Activated naive CD4-positive, alpha-beta T cell treated with anti-CD3 and anti-CD28 coated beads, Interleukin-2, amount 10 ng/mL, durations not matched to agents 7 days and 5 days (primary cell): ENCODE measurements at places on chromosomes 1 and 21.

DNA sequence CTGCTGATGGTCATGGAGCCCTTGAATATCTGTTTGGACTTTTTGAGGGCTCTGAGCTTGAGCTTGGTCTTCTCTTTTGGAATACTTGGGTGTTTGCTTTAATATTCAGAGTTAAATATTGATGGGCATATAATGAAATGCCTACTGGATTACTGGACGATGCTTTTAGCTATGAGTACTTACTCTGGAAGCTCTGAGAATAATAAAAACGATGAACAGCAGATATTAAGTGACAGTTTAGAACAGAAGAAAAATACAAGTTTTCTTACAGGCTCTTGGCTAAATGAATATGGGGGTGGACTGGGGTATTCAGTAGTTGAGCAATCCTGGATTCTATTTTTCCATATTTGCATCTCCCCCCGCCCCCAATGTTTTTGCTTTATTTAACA is 20.7 kb downstream of the GALNT2 start:
- no peaks in the 10 kb centered on the region for H3K27me3 ChIP-seq
- H3K4me3 ChIP-seq: no peak overlapping the region
- peaks cover 27% of the 10 kb centered on the region for H3K4me1 ChIP-seq
- peaks cover 11% of the 10 kb centered on the region for H3K36me3 ChIP-seq
- no peak overlapping the region for H3K27ac ChIP-seq

GRCh38 chr1:64062941-64063581 is 140.4 kb upstream of the UBE2U start:
- H3K27ac ChIP-seq: no peak overlapping the region
- no peak for DNase-seq
- no peaks in the 10 kb centered on the region for H3K27me3 ChIP-seq

DNA sequence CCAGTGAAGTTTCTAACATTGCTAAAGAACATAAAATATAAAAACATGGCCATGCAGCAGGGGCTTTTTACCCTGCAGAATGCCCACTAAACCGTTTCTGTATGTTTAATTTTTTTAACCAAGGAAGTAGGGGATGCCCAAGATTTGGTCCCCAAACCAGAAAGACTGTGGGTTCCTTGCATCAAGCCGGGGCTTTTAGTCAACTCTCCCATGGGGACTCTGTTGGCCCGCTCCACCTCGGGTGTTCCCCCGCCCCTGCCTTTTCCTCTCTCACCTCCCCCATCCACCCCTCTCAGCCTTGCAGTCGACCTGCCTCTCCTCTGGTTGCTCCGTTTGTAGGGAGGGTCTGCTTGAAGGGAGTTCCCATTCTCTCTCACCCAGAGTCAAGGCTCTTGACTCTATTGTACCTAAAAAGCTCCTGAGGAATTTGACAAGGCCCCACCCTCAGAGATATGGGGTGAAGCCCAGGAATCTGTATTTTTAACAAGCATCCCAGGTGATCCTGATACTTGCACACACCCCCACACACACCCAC is 117.5 kb downstream of the TOMM20 start:
- H3K27ac ChIP-seq: peak overlapping the region; percentile 92
- H3K36me3 ChIP-seq: peaks cover 23% of the 10 kb centered on the region
- H3K4me3 ChIP-seq: peak overlapping the region; percentile 51
- H3K4me1 ChIP-seq: peaks cover 94% of the 10 kb centered on the region
- H3K27me3 ChIP-seq: no peaks in the 10 kb centered on the region
- DNase-seq: peak; percentile 61

GRCh38 chr21:15293240-15293639 is 228.4 kb upstream of the NRIP1 start:
- no peaks in the 10 kb centered on the region for H3K4me1 ChIP-seq
- DNase-seq: no peak
- no peak overlapping the region for H3K27ac ChIP-seq
- no peaks in the 10 kb centered on the region for H3K27me3 ChIP-seq
- no peak overlapping the region for H3K4me3 ChIP-seq

- no peaks in the 10 kb centered on the region for H3K36me3 ChIP-seq
- H3K27me3 ChIP-seq: peaks cover 16% of the 10 kb centered on the region
- peaks cover 28% of the 10 kb centered on the region for H3K4me1 ChIP-seq
- no peak overlapping the region for H3K27ac ChIP-seq
Observed at GRCh38 chr1:212678456-212679410, 20.9 kb downstream of the BATF3 start.

DNA sequence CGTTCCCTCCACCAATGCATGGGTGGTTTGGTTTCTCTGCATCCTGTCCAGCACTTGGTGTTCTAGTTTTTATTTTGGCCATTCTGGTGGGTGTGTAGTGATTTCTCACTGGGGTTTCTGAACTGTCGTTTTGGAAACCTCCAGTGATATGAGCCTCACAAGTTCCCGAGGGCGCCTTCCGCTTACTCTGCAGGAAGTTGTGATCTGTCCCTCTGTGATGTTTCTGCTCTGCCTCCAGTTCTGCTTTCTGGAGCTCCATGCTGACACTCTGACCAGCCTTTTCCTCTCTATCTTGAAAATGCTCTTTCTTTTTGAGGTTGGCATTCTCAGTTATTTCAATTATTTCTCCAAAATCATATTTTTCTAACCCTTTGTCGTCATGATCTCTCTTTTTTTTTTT is 111.6 kb downstream of the PLD5 start:
- H3K36me3 ChIP-seq: no peaks in the 10 kb centered on the region
- no peak for DNase-seq
- H3K27ac ChIP-seq: no peak overlapping the region
- no peaks in the 10 kb centered on the region for H3K27me3 ChIP-seq
- no peak overlapping the region for H3K4me3 ChIP-seq
- no peaks in the 10 kb centered on the region for H3K4me1 ChIP-seq

- peak overlapping the region; percentile 72 for H3K4me3 ChIP-seq
- no peak overlapping the region for H3K27ac ChIP-seq
- peaks cover 32% of the 10 kb centered on the region for H3K4me1 ChIP-seq
- peaks cover 61% of the 10 kb centered on the region for H3K27me3 ChIP-seq
Observed at GRCh38 chr1:6497215-6497866, 5.9 kb upstream of the PLEKHG5 start.

DNA sequence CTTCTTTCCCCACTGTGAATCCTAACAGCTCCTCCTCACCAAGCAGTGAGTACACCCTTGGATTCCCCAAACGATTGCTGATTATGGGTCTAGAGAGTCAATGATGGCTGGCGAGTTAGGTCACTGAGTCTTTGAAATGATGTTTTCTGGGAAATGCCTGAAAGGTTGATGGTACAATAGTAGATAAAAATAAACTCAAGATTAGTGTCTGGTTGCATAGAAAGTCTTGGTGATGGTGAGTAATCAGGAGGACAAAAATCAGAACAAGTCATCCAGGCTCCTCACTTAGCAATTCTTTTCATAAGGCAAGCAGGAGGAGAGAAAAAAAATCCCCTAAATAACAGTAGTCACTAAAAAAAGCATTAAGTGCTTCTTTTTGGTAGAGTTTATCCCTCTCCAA is 22.6 kb downstream of the HLX start:
- no peaks in the 10 kb centered on the region for H3K27me3 ChIP-seq
- no peak overlapping the region for H3K27ac ChIP-seq
- no peaks in the 10 kb centered on the region for H3K36me3 ChIP-seq
- no peak for DNase-seq

DNA sequence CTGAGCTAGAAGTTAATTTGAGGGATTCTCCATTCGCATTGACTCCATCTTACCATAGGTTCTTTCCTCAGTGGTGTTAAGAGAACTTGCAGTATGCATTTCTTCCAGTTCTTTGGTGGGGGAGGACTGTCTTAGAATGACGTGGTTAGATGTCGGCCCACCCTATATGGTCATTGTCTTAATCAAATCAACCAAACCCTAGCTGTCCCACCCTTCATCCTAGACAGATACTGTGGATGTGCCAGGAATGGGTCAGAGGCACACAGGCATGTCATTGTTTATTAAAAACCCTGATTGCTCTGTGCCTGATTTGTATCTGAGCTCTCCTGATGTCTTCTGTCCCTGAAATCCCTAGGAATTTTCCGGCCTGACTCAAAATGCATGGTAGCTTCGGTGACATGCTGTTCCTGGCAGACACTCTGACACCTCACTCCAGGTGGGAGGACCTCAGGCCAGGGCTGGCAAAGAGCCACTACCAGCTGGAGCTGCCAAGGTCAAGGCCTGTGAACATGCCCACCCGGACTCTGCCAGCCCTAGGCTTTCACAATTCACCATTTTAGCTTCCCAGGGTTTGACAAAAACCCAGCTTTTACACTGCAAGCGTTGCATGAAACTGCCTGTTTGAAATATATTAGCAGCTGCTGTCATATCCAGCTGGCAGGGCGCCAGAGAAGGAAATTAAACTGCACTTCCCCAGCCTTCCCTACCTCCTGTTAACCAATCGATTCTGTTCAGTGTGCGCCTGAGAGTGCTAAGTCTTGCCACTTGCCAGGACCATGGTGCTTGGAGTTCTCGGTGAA is 134.0 kb downstream of the FAM78B start:
- no peaks in the 10 kb centered on the region for H3K4me1 ChIP-seq
- DNase-seq: no peak
- no peaks in the 10 kb centered on the region for H3K36me3 ChIP-seq
- no peak overlapping the region for H3K27ac ChIP-seq
- peaks cover 16% of the 10 kb centered on the region for H3K27me3 ChIP-seq

GRCh38 chr1:6466023-6466422 is at the start of gene TNFRSF25:
Gene TNFRSF25, minus strand, starts transcription at chr1:6466173. Its CDS starts 66 bp downstream, at chr1:6466107.
- peak; percentile 72 for DNase-seq
- peak within 1 kb of the TSS; percentile 90 for H3K27ac ChIP-seq
- H3K36me3 ChIP-seq: peaks cover 30% of the 10 kb centered on the region
- peak within 1 kb of the TSS; percentile 86 for H3K4me3 ChIP-seq
- H3K27me3 ChIP-seq: no peaks in the 10 kb centered on the region
- H3K4me1 ChIP-seq: peaks cover 47% of the 10 kb centered on the region

GRCh38 chr1:181083842-181084605 is 4.5 kb upstream of the IER5 start:
- peaks cover 2% of the 10 kb centered on the region for H3K36me3 ChIP-seq
- H3K27ac ChIP-seq: no peak overlapping the region
- peaks cover 37% of the 10 kb centered on the region for H3K4me1 ChIP-seq

- peak overlapping the region; percentile 56 for H3K27ac ChIP-seq
- H3K36me3 ChIP-seq: no peaks in the 10 kb centered on the region
- H3K4me3 ChIP-seq: peak overlapping the region; percentile 96
- peaks cover 36% of the 10 kb centered on the region for H3K4me1 ChIP-seq
Observed at GRCh38 chr1:27605796-27606707, 2.1 kb upstream of the AHDC1 start.

- no peak overlapping the region for H3K4me3 ChIP-seq
- no peak overlapping the region for H3K27ac ChIP-seq
- peaks cover 68% of the 10 kb centered on the region for H3K27me3 ChIP-seq
- DNase-seq: no peak
- H3K4me1 ChIP-seq: peaks cover 25% of the 10 kb centered on the region
Observed at GRCh38 chr1:99786751-99787501, 20.5 kb upstream of the FRRS1 start.

- no peak for DNase-seq
- peaks cover 24% of the 10 kb centered on the region for H3K4me1 ChIP-seq
- peak overlapping the region; percentile 67 for H3K4me3 ChIP-seq
- H3K27me3 ChIP-seq: peaks cover 11% of the 10 kb centered on the region
- H3K36me3 ChIP-seq: no peaks in the 10 kb centered on the region
Observed at GRCh38 chr21:35204850-35205541, 155.9 kb upstream of the RUNX1 start.

DNA sequence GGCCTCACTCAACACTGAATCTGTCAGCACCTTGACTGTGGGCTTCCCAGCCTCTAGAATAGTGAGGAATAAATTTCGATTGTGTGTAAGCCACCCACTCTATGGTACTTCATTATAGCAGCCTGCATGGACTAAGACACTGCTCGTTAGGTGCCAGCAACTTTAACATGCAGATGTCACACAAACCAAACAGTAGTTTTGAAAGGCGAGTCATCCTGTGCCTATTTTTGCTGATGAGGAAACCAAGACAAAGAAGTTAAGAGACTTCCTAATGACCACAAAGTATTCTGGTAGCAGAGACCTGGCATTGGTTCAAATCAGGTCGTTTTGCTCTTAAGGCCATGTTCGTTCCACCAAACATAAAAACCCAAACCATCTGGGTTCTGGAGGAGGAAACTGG is 42.9 kb downstream of the BATF3 start:
- H3K4me3 ChIP-seq: no peak overlapping the region
- H3K36me3 ChIP-seq: no peaks in the 10 kb centered on the region
- DNase-seq: no peak
- no peaks in the 10 kb centered on the region for H3K4me1 ChIP-seq
- H3K27ac ChIP-seq: no peak overlapping the region
- peaks cover 56% of the 10 kb centered on the region for H3K27me3 ChIP-seq

DNA sequence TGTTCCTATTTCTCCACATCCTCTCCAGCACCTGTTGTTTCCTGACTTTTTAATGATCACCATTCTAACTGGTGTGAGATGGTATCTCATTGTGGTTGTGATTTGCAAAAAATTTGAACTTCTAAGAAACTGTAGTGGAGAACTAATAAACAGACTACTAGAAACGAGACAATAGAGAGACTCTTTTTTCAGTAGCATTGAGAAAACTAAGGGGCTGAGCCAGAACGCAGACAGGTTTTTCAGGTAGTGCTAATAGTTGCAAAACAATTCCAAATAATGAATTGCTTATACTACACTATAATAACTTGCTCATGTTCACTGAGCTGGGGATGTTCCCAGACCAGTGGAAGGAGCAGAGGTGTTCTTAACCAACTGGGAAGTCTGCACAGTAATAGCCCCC is 98.8 kb upstream of the DPH5 start:
- peak overlapping the region; percentile 43 for H3K27ac ChIP-seq
- no peak for DNase-seq
- no peaks in the 10 kb centered on the region for H3K27me3 ChIP-seq
- peaks cover 21% of the 10 kb centered on the region for H3K36me3 ChIP-seq
- peaks cover 85% of the 10 kb centered on the region for H3K4me1 ChIP-seq
- no peak overlapping the region for H3K4me3 ChIP-seq

DNA sequence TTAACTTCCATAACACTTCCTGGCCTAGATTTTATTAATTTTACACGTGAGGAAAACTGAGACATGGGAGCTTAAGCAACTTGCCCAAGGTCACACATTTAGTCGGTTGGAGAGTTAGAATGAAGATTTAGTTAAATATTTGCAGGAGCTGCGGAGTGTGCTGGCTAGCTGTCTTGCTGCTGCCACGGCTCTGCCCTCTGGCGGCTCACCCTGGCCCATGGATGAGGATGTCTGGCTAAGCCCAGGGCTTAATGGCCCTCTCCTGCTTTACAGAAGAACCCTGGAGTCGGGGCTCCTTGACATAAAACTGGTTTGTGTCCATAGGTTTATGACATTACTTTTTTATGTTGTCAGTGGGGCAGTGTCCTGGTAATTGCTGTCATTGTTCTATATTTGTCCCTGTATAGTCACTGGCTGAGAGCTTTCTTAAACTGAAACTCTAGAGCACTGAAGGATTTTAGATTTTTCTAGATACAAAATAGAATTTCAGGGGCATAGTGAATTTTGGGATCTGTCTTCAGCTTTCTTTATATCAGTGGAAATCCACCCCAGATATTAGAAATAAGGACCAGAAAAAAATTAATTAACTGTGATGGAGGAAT is 88.9 kb upstream of the WLS start:
- H3K4me3 ChIP-seq: no peak overlapping the region
- H3K4me1 ChIP-seq: no peaks in the 10 kb centered on the region
- no peak overlapping the region for H3K27ac ChIP-seq
- H3K27me3 ChIP-seq: no peaks in the 10 kb centered on the region

DNA sequence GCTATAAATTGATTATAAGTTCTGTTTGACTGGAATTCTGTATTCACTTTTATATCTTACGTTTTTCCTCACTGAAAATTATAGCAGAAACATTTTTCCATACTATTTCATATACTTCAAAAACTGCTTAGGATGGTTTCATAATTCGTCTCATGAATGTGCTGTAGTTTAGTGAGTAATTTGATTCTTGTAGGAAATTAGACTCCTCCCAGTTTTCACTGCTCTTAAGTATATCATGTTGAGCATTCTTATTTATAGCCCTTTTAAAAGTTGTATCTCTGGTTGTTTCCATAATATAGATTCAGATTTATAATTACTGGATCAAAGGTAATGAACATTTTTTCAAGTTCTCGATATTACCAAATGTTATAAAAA is 250.6 kb downstream of the FMN2 start:
- H3K4me1 ChIP-seq: no peaks in the 10 kb centered on the region
- no peak for DNase-seq
- no peak overlapping the region for H3K4me3 ChIP-seq
- H3K36me3 ChIP-seq: no peaks in the 10 kb centered on the region
- H3K27ac ChIP-seq: no peak overlapping the region
